ENCODE measurements at places on chromosomes 11 and 22.

- DNase-seq = no peak
Observed at GRCh38 chr22:50571264-50572175, 6.7 kb downstream of the CPT1B start.

GRCh38 chr22:44884968-44885805 lies 124.6 kb downstream of the PHF21B start:
- no peak for DNase-seq

DNA sequence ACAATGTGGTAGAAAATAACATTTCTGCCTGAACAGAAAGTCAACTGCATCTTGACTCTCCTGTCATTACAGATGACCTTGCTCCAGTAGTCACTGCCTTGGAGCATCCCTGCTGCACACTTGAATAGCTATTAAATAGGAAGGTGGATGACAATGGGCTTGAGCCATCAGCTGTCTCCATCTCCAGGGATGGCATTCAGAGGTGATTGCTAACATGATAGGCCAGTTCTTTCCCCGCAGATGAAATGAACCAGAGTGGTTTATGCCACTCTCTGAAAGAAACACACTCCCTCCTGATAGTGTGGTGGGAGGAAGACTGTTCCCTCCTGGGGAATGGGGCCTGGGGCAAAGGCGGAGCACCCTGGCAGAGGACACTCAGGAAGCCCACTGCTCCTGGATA lies 57.1 kb upstream of the OLFML1 start:
- DNase-seq = no peak

GRCh38 chr11:46387919-46388618 lies 3.5 kb downstream of the CHRM4 start:
- DNase-seq = no peak

- DNase-seq = no peak
Observed at GRCh38 chr11:88535916-88536547, 198.5 kb upstream of the CTSC start.

GRCh38 chr11:126391970-126392632 lies 36.6 kb downstream of the ST3GAL4 start:
- DNase-seq = no peak

- no peak for DNase-seq
Observed at GRCh38 chr11:15901790-15902189, 454.6 kb downstream of the SOX6 start.

All from stimulated activated CD4-positive, alpha-beta T cell treated with anti-CD3 and anti-CD28 coated beads, Interleukin-15, amount 100 ng/mL, for 1 hour (primary cell).